ENCODE measurements at places on chromosomes 13 and 19.

- no peak for DNase-seq
These were observed 107.2 kb downstream of the EDNRB start for GRCh38 chr13:77811381-77811780.

- DNase-seq, result no peak
These were observed 3.1 kb upstream of the FXYD5 start for GRCh38 chr19:35151273-35152065.

DNA sequence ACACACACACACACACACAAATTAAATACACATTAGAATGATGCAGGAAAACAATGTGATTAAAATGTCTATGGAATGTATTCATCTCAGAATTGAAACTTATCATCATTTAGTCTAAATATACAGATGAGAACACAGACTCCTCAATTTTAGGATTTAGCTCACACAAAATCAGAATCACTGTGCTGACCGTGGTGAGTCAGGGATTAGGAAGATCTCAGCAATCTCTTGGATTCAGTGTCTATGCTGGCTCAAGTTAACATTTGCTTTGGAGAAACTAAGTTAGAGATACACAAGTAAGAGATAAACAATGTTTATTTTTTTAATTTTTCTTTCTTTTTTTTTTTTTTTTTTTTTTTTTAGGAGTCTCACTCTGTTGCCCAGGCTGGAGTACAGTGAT, 323.6 kb downstream of the KLF12 start:
- DNase-seq, result no peak

DNA sequence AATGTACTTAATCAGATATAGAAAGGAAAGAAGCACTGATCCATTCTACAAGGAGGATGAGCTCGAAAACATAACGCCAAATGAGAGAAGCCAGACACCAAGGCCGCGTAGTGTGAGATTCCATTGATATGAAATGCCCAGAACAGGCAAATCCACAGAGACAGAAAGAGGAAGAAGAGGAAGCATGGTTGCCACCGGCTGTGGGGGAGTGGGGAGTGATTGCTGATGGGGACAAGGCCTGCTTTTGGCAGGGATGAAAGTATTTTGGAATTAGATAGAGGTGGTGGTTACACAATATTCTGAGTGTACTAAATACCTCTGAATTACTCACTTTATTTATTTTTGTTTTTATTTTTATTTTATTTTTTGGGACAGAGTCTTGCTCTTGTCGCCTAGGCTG, 50.2 kb upstream of the KLF2 start:
- no peak for DNase-seq

DNA sequence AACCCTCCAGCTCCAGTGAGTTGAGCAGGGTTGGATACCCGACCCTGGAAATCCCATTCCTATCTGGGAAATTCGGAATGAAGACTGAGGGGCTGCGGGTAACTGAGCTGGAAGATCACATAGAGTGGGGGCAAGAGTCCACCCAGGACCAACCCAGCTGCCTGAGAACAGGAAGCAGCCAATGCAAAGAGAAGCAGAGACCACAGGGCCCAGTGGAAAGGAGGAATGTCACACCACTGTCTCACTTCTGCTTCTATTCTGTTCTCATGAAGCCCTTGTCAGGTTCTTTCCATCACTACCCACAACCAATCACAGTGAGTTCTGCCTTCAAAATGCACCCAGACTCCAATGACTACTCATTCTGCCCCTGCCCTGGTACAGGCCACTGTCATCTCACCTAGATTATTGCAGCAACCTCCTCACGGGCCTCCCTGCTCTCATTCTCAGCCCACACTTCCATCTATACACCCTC, 15.3 kb downstream of the DYRK1B start:
- no peak for DNase-seq

- DNase-seq, result peak; percentile 40
These were observed 9.7 kb upstream of the ILF3 start for GRCh38 chr19:10644260-10645007.

GRCh38 chr13:110263888-110264287, 43.1 kb downstream of the COL4A1 start:
- DNase-seq, result no peak

DNA sequence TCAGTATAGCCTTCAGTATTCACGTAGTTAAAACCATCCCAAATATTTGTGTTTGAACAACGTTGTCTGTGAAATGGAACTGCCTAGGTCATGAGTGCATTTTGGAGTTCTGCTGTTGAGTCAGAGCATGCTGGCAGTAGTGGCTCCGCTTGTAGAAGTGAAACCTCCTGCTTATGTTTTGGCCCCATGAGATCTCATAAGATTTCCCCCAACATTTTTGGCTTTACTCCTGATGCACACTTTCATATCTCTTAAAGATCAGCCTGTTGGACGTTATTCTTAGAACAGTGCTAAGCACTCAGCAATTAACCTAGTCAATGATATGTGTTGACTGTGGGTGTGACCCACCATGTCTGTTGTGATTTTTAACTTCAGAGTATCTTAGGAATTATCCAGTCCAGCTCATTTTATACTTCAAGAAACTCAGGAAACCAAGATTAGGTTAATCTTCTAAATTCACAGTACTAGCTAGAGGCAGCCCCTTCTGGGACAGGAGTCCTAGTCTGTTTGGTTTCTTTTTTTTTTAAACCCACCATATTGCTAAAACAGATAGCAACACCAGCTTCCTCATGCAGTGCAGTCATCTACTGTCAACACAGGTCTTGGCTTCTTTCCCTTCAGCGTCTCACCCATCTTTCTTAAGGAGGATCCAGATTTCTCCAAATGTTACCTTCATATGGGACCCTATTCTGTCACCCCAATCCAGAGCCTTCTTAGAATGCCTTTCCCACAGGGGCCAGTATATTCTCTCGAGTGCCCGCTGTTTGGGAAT, 26.2 kb downstream of the RAP2A start:
- DNase-seq, result no peak

DNA sequence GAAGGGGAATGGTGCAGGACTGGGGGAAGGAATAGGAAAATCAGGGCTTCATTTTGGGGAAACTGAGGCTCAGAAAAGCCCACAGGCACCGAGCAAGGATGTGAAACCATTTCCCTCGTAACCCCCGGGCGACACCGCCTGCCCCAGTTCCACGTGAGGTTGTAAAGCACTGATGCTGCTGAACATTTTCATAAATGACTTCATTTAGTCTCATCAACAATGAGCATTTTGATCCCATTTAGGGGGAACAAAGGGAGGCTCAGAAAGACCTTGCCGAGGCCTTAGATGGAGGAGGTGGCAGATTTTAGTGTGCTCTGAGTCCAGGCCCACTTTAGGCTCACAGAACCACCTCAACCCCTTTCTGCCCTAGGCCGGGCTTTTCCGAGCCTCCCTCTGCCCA, 20.5 kb upstream of the FBXO27 start:
- no peak for DNase-seq

DNA sequence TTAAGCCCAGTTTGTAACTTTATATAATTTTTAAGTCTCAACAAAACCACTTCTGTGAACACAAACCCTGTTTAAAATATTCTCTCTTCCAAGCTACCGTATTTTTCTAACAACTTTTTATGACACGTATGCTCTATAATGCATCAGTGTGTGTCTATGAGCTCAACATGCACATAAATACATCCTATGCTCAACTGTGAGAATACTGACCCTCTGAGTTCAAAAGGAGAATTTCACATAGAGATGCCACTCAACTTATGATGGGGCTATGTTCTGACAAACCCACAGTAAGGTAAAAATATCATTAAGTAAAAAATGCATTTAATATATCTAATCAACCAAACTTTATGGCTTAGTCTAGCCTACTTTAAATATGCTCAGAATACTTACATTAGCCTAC, 1139.7 kb upstream of the SPRY2 start:
- DNase-seq, result no peak

GRCh38 chr13:75618308-75618707, 17.8 kb upstream of the LMO7 start:
- DNase-seq, result no peak

- DNase-seq, result peak; percentile 54
These were observed 115.2 kb upstream of the VSTM2B start for GRCh38 chr19:29410601-29411000.

DNA sequence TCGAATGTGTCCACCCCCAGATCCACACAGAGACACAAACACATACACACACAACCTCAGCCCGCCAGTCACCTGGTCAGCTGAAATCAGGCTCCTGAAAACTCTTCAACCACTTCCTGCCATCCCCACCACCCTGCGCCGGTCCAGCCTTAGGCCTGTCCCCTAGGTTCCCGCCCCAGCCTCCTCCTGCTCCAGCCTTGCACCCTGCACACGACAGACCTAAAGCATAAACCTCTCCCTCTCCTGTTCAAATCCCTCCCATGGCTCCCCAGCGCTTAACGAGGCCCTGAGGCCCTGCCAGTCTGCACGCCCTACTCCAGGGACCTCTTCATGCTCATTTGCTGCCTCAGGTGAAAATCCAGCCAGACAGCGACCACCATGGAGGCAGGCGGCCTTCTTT, 7.1 kb downstream of the PNMA8B start:
- DNase-seq, result no peak

DNA sequence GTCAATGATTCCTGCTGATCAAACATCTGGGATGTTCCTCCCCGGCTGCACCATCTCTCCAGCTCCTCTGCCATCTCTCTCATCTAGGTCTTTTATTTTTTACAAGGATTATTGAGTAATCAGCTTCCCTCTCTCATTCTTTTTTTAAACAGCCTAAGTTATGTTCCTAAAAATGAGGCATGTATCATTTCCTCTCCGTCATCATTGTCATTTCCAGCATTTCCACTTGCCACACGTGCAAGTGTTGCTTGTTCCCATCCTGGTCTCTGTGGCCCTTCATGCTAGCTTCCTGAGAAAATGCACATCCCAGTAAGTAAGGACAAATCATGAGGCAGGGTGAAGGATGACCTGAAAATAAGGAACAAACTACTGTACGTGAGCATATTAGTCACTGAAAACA, 102.7 kb upstream of the POSTN start:
- no peak for DNase-seq

DNA sequence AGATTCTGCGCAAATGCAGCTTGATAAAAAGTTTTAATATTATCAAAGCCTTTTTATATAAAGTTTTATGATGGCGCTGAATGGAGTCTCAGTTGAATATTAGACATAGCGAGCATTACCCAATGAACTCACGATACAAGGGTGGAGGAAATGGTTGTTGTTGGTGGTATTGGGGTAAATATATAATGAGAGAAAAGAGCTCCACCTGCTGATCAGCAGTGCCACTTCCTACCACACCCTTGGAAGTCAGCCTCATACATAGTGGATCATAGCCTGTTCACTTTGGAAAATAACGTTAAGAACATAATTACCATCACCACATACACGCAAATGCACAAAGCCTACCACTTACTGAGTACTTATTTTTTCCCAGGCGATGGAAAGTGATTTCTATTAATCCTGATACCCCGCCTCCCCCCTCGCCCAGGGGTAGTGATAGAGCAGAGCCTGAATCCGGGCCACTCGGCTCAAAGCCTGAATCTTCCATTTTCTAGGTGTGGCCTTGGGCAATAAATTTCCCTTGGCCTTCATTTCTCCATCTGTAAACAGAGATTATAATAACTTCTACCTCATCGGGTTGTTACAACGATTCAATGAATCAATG, 358.3 kb downstream of the KLF5 start:
- DNase-seq, result no peak

DNA sequence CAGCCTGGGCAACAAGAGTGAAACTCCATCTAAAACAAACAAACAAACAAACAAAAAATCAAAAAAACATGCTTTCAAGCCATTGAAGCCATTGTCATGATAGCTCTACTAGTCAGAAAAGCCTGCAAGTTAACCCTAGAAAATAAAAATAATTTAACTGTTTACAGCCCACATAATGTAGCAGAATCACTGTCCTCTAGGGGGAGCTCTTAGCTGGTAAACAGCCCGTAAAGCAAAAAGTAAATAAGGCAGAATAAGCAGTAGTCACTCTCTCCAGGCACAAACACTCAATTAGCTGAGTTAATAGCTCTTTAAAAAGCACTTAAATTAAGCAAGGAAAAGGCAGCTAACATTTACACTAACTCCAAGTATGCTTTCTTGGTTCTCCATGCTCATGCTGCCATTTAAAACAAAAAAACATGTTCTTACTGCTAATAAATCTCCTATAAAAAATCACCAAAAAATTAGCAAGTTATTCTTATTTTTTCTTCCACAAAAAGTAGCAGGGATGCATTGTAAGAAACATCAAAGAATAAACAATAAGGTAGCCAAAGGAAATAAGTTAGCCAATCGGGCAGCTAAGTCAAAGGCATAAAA, 11.3 kb downstream of the LILRB4 start:
- peak; percentile 44 for DNase-seq

- peak; percentile 30 for DNase-seq
These were observed 4.4 kb upstream of the SBK3 start for GRCh38 chr19:55549500-55550320.

- DNase-seq, result no peak
These were observed 54.1 kb downstream of the PTPRS start for GRCh38 chr19:5286465-5287029.

DNA sequence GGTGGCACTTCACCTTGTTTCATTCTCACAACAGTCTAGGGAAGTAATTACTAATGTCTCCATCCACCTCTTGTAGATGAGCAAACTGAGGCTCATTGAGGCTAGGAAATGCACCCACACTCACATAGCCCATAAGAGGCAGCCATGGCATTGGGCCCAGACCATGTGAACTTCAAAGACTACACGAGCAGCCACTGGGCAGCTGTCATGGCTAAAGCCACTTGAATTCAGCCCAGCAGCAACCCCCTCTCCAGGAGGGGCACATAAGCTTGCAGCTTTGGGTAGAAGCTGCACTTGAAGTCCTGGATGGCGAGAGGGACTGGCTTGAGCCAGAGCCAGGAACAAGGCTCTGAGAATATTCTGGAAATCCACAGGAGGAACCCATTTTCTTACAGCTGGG, 13.4 kb downstream of the ALOX5AP start:
- DNase-seq, result no peak

DNA sequence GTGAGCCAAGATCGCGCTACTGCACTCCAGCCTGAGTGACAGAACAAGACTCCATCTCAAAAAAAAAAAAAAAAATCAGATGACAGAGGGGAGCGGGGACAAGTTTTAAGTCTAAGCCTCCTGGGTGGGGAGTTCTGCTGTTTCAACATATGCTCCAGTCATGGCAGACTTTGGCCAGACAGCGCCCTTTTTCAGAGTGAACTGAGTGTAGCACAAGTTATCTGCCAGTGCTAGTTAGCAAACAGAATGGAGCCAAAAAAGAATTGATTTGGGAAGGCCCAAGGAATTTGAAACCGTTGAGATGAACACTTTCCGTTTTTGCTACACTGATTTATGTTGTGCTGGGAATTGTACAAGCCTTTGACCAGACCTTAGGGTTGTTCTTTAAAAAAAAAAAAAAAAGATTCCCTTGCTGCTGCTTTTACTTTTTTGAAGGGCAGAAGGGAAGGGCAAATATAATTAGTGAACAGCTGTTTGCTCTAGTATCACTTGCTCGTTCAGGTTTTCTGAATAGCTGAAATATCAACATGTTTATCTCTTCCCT, 5.7 kb downstream of the ACTN4 start:
- peak; percentile 91 for DNase-seq

DNA sequence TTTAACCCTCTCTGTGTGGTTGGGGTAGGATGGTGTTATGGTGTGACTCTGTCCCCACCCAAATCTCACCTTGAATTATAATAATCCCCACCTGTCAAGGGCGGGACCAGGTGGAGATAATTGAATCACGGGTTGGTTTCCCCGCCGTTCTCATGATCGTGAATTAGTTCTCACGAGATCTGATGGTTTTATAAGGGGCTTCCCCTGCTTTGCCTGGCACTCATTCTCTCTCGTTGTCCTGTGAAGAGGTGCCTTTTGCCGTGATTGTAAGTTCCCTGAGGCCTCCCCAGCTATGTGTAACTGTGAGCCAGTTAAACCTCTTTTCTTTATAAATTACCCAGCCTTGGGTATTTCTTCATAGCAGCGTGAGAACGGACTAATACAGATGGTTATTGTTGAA, 68.8 kb downstream of the ARHGEF7 start:
- DNase-seq, result no peak
